Peyer's patch (tissue), 4 donors: ENCODE measurements at places on chromosomes 7 and 10. TPM values are rescaled to one million over a fixed set of nuclear protein-coding genes. Genes with fewer than 3 reads are reported as not detected.

The ASL gene
- 117 TPM for total RNA-seq

The POLL gene
- 26.1 TPM for total RNA-seq

The RINT1 gene
- 30.5 TPM for total RNA-seq

The ASB10 gene
- total RNA-seq: not detected

The SYCE1 gene
- not detected for total RNA-seq

The PRF1 gene
- total RNA-seq: 12.4 TPM
